ENCODE measurements at places on chromosomes 3 and 15.
A peak's percentile ranks its signal among the peaks of the same experiment; 100 is the strongest.

DNA sequence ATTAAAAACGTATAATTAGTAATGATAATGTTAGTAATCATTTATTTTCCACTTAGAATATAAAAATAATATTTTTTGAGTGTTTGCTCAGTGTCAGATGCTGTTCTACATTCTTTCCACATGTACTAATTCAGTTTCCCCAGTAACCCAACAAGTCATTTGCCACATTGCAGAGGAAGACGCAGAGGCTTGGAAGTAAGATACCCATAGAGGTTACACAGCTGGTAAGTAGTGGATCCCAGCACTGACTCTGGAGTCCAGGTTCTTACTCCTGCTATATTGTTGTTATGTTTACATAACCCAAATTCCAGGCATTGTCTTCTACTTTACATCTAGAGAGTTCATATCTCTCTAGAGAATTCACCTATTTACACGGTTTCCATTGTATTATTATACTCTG lies 48.2 kb upstream of the MYO5C start:
- no peak for DNase-seq

DNA sequence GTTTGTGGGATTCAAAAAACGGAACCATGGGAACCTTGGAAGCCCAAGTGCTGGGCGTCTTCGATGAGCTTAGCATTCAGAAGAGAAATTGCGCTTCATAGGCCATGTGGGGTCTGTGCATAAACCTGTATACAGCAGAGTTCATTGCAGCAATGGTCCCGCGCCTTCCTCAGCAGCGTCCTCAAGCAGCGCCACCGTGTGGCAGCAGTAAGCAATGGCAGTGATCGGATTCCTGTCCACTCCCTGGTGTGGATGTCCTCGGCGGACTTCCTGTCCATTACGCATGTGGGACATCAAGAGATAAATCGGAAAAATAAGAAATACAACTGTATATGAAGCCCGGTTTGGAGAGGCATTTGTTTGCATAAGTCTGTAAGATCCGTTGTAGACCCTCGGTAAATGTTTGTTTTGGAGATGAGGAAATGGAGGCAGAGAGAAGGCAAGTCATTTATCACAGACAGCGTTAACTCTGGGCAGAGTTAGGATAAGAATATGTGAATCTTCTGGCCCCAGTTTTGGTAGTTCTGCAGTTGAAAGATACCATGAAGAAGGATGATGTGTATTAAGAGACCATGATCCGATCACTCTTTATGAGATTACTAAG lies 57.7 kb downstream of the CNTN4 start:
- DNase-seq: peak; percentile 3

- no peak for DNase-seq
Observed at GRCh38 chr15:71252044-71252739, 136.9 kb downstream of the THSD4 start.

GRCh38 chr3:170196833-170197232 lies 15.3 kb upstream of the PHC3 start:
- no peak for DNase-seq

- no peak for DNase-seq
Observed at GRCh38 chr15:60264088-60264487, 133.7 kb downstream of the ANXA2 start.

- no peak for DNase-seq
Observed at GRCh38 chr3:141471160-141471559, 15.7 kb upstream of the RASA2 start.

DNA sequence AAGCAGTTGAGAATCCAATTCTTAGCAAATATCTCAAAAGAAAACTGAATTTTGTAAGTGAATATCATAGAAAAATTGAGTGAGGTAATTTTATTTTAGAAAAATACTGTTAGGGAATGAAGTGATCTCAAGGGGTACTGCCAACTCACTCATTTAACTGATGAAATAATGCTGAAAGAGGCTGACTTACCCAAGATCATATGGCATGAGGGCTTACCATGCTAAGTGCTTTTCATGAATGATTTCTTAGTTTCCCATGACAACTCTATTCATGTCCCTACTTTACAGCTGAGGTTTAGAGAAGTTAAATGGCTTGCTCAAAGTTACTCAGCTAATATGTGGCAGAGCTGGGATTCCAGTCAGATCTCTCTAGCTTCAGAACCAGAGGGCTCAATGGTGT lies 30.6 kb downstream of the CCDC14 start:
- no peak for DNase-seq

DNA sequence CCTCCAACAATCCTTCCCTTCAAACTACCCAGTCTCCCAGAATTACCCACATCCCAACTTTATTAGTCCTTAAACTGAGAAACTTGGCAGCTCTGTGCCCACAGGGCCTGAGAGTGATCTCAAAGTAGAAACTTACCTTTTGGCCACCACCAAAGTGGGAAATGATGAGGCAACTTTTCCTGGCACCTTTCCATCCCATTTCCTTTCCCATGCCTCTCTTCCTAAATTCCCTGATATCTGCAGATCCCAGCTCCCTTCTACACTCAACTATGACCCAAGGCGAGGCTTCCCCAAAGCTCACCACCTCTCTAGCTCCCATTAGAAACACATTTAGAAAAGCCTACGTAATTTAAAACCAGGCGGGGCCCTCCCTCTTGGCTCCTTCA lies 271.9 kb downstream of the FOXP1 start:
- no peak for DNase-seq

GRCh38 chr15:68433551-68433950 lies 1.6 kb upstream of the ITGA11 start:
- no peak for DNase-seq

GRCh38 chr3:56157693-56158362 lies 310.4 kb downstream of the ERC2 start:
- no peak for DNase-seq

GRCh38 chr3:78588906-78589621 lies 1178.7 kb downstream of the ROBO1 start:
- DNase-seq: no peak

DNA sequence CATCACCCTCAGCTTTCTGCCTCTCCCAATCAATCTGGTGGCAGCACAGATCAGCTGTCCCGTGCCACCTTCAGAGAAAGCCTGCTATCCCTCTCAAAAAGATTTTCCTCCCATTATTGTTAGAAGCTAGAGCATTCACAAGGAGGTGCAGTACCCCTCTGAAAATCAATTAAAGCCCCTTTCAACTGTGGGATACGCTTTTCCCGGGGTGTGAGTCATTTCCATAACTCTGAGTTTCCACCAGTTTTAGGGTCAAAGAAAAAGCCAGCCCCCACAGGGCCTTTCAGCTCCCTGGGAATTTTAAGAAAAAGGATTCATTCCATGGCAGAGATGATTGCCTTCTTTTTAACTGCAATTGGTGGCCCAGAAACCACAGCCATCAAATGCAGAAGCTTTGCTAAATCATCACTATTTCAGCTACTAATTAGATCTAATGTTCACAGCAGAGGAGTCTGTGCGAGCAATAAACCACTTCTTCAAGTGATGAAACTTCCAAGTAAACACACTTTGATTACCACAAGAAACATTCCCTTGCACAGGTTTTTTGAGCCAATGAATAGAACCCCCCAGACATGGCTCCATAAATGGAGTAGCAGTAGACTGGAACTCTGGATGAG lies 270.0 kb upstream of the TPRG1 start:
- DNase-seq: no peak

- no peak for DNase-seq
Observed at GRCh38 chr15:39115379-39116057, 465.4 kb upstream of the THBS1 start.

DNA sequence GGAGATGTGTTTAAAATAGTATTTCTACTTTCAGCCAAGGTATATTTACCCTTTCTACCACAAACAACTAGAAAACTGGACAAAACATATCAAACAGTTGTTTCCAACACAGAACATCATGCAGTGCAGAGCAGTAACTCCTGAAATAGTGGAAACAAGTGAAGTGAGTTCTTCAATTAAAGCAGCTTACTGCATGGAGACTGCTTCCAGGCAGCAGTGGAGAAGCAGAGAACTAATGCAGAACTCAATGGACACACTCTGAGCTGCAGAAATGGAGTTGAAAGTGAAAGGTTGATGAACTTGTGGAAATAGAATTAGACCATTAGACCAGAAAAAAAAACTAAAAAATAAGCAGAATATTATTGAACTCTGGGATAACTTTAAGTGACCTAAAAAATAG lies 478.9 kb downstream of the CNTN6 start:
- no peak for DNase-seq

- no peak for DNase-seq
Observed at GRCh38 chr3:169658311-169658931, 5.1 kb downstream of the MECOM start.

GRCh38 chr3:72571638-72572114 lies 276.6 kb downstream of the SHQ1 start:
- DNase-seq: no peak

DNA sequence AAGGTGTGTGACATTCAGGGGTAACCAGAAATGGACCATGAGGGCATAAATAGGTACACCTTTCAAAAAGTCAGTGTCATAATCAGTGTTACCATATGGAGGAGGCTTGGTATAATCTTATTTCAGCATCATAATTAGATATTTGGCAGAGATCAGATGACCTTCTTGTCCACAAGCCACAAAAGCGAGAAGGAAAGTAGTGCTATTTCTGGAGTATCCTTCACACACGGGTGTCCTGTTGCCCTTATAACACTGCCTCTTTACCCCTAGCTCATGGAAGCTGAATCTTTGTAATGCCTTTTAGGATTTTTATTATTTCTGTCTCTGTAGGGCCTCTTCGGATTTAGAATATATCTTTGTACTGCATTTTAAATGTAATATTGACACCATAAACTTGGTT lies 132.8 kb downstream of the LRIG1 start:
- no peak for DNase-seq

- DNase-seq: no peak
Observed at GRCh38 chr3:194579091-194579606, 54.1 kb downstream of the TMEM44 start.

DNA sequence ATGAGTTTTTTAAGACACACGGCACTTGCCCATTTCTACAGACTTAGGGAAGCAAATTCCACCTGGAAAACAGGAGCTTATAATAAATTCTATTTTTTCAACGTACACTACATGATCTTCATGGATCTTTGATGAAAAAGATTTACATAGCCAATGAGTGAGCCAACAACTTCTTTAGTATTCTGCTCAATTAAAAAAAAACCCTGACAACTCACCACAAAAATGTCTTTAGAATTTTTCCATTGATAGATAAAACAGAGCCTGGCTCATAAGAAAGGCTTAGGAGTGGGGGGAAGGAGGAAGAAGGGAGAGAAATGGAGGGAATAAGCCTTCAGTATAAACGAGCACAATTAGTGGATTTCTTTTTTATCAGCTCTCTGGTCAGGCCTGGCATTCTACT lies 126.7 kb downstream of the ATP10A start:
- no peak for DNase-seq

DNA sequence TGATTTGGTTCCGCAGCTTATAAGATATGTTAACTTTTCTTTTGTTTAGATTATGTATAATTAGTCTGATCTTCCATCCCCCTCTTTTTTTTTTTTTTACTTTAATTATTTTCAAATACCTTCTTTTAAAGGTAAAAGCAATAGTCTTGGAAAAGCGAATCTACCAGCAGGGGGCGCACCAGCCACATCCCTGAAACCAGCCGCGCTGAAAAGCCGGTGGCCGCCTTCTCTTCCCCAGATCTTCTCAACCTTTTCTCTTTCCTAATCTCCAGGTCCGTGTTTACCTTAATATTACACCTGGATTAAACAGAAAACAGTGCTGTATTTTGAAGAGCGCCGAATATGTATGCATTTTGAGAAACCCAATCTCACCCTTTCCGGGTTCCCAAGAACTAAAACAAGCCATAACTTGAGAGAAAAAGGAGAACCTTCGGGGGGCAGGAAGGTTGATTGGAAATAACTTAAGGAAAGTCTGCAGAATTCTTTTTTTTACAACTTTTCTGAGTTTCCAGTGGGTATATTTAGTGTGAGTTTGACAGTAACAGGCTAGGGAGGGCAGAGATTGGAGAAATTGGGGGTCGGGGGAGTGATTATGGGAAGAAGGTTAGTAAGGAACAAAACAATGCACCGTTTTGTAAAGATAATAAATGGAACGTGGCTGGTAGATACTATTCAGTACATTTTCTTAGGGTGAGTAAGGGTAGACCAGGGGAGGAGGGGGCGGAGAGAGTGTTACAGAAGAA lies 2.0 kb upstream of the SOX2 start:
- peak; percentile 52 for DNase-seq

- DNase-seq: no peak
Observed at GRCh38 chr15:60510006-60510405, 31.1 kb upstream of the ICE2 start.

GRCh38 chr3:127226946-127227842 lies 34.3 kb downstream of the PRR23E start:
- no peak for DNase-seq

DNA sequence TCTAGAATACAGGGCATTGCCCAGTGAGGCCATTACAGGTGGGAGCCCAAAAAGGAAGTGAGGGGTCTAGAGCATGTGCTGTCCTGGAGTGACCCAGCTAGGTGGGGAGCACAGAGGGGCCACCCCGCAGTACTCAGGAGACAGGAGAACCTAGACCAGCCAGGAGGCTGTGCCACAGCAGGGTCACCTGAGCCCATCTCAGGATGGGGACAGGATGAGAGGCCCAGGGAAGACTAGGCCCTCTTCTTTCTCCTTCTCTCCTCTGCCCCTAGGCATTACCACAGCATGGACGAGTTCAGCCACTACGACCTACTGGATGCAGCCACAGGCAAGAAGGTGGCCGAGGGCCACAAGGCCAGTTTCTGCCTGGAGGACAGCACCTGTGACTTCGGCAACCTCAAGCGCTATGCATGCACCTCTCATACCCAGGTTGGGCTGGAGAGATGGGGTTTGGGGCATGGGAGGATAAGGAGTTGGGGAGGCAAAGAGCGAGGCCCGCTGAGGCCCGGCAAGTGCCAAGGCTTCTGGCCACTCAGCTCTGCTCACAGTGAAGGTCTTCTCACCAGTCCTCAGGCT lies 20.6 kb downstream of the LOXL1 start:
- no peak for DNase-seq

DNA sequence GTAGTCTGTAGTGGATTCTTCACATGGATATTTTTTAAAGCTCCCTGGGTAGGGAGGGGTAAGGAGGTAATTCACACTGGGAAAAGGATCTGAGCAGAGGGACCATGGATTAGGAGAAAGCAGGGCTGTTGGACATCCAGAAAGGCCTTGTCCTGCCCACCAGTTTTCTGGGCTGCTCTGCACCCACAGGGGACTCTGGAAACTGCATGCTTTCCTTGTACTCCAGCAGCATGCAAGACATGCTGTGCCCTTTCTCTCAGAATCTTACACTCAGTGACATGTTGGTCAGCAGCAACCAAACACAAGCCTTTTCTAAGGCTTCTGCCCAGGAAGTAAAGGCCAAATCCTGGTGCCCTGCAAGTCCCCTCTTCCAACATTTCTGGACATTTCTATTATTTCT lies 2.5 kb upstream of the FBN1 start:
- no peak for DNase-seq

DNA sequence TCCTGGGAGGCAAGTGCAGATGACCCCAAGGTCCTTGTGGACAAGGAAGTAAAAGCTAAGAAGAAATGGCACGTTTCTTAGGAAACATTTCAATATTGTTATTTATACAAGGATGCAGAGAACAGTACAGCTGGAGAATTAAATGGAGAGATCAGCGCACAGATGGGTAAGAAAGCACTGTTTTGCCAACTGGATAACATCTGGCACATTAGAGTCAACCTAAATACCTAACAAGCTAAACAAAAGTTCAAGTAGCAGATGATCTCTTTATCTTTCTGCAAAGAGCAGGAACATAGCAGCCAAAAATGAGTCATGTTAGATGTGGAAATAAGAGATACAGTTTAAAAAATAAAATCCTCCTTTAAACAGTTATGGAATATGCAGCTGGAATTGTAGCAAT lies 15.7 kb upstream of the DPPA4 start:
- no peak for DNase-seq

GRCh38 chr3:100030346-100030745 lies 84.0 kb downstream of the FILIP1L start:
- DNase-seq: no peak

Measured in GM19239 (cell line).